ENCODE measurements at places on chromosomes 11 and 22. TPM values are rescaled to one million over a fixed set of nuclear protein-coding genes. Genes with fewer than 3 reads are reported as not detected.

DNA sequence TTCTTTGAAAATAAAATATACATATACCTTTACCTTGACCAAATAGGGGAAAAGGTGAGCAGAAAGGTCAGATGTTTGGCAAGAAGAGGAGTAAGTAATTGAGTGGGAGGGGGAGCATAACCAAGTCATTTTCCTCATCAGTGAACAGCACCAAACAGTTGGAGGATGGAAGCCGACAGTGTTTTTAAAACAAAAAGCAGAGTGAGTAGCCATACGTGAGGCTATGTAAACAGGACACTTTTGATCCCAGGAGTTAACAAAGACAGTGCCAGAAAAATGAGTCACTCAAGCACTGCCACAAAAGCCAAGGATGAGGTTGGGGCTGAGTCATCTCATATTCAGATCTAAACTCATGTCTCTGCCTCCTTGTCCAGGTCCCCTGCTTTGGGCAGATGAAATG is 734.7 kb downstream of the KCNA4 start:
- H3K4me1 ChIP-seq, result no peaks in the 10 kb centered on the region
- H3K36me3 ChIP-seq, result no peaks in the 10 kb centered on the region
- no peaks in the 10 kb centered on the region for H3K27me3 ChIP-seq
- DNase-seq, result no peak

DNA sequence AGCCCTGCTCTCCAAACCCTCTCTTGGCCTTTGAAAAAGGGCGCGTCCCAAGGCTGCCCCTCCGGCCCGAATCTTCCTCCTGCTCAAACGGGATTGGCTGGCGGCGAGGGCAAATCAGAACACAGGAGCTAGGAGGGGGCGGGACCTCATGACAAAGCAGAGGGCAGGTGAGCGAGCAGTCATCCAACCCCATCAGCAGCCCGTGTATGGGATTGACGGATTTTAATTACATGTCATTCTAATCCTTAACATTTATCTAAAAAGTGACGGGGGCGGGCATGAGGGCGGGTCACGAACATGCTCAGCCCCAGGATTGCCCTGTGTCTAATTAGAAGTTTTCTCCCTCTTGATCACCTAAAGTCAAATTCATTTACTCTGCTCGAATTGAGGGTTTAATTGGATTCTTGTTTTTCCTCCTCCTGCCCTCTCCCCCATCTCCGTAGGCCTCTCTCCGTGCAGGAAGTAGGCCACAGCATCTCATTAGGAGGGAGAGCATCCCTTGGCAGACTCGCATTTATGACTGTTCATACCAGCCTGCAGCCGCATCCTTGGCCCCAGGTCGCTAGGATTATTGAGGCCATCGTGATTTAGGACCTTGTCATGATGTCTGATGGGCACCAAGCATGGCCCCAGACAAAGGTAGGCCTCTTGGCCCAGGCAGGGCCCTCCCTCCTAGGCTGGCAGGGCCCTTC is 147.1 kb downstream of the CHST1 start:
- H3K27me3 ChIP-seq, result no peaks in the 10 kb centered on the region
- H3K36me3 ChIP-seq, result no peaks in the 10 kb centered on the region
- no peak overlapping the region for H3K27ac ChIP-seq
- no peak overlapping the region for H3K4me3 ChIP-seq
- no peak for DNase-seq
- H3K4me1 ChIP-seq, result no peaks in the 10 kb centered on the region

MYOD1 gene
- not detected for total RNA-seq

FOXRED1 gene
- 33.3 TPM for total RNA-seq

DNA sequence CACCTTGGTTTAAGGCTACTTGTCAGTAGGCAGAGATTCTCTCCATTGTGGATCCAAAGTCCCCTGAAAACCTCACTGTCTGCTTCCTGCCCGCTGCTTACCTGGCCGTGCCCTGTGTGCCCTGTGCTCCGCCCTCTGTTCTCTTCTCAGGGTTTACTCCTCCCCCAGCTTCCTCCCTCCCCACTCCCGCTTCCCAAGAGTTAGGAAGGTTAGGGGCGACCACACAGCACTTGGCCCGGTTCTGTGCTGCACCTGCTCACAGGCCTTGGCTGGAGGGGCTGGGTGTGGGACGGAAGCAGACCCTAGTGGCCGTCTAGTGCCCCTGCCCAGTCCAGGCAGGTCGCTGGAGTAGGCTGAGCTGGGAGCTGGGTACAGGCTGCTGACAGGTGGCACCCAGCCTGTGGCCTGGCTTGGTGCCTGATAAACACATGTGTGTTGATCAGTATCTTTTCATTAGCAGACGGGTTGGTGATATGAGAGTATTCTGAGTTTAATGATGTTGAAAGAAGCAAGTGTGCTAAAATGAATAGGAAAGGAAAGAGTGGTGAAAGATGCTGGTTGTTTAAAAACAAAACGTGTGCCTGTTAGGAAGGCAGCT is 40.5 kb downstream of the GRAMD4 start:
- peaks cover 3% of the 10 kb centered on the region for H3K36me3 ChIP-seq
- peak overlapping the region; percentile 19 for H3K4me3 ChIP-seq
- peaks cover 22% of the 10 kb centered on the region for H3K4me1 ChIP-seq
- no peak for DNase-seq

GRCh38 chr11:94656968-94657367 is 89.8 kb downstream of the PIWIL4 start:
- no peak overlapping the region for H3K4me3 ChIP-seq
- no peak overlapping the region for H3K27ac ChIP-seq
- peaks cover 5% of the 10 kb centered on the region for H3K27me3 ChIP-seq
- no peaks in the 10 kb centered on the region for H3K36me3 ChIP-seq
- H3K4me1 ChIP-seq, result no peaks in the 10 kb centered on the region
- DNase-seq, result no peak

- no peaks in the 10 kb centered on the region for H3K27me3 ChIP-seq
- DNase-seq, result no peak
- H3K4me1 ChIP-seq, result no peaks in the 10 kb centered on the region
- peaks cover 48% of the 10 kb centered on the region for H3K36me3 ChIP-seq
- no peak overlapping the region for H3K4me3 ChIP-seq
- no peak overlapping the region for H3K27ac ChIP-seq
Observed at GRCh38 chr11:119273721-119274120, 43.2 kb downstream of the MCAM start.

NUP50 gene
- 98.8 TPM for total RNA-seq

- H3K4me3 ChIP-seq, result no peak overlapping the region
- no peaks in the 10 kb centered on the region for H3K27me3 ChIP-seq
- H3K27ac ChIP-seq, result no peak overlapping the region
- no peaks in the 10 kb centered on the region for H3K36me3 ChIP-seq
Observed at GRCh38 chr22:40709752-40710413, 30.6 kb downstream of the MCHR1 start.

GRCh38 chr11:78216021-78216420 is 27.3 kb downstream of the USP35 start:
- no peaks in the 10 kb centered on the region for H3K4me1 ChIP-seq
- H3K4me3 ChIP-seq, result no peak overlapping the region
- no peak overlapping the region for H3K27ac ChIP-seq
- DNase-seq, result no peak
- H3K27me3 ChIP-seq, result no peaks in the 10 kb centered on the region

- H3K36me3 ChIP-seq, result no peaks in the 10 kb centered on the region
- H3K27ac ChIP-seq, result no peak overlapping the region
- DNase-seq, result no peak
- H3K27me3 ChIP-seq, result no peaks in the 10 kb centered on the region
Observed at GRCh38 chr11:126104420-126104819, 41.8 kb upstream of the CDON start.

MUC6 gene
- total RNA-seq, result not detected

SLCO2B1 gene
- not detected for total RNA-seq
